ENCODE measurements at places on chromosomes 7 and 10. TPM values are rescaled to one million over a fixed set of nuclear protein-coding genes. Genes with fewer than 3 reads are reported as not detected.

GRCh38 chr10:79339266-79339665 lies 8.0 kb upstream of the PPIF start:
- no peak for DNase-seq

- DNase-seq: no peak
Observed at GRCh38 chr10:125068406-125068805, 92.0 kb downstream of the CTBP2 start.

Gene LIPF
- not detected for total RNA-seq

GRCh38 chr10:33776419-33777070 lies 442.1 kb upstream of the NRP1 start:
- DNase-seq: no peak

DNA sequence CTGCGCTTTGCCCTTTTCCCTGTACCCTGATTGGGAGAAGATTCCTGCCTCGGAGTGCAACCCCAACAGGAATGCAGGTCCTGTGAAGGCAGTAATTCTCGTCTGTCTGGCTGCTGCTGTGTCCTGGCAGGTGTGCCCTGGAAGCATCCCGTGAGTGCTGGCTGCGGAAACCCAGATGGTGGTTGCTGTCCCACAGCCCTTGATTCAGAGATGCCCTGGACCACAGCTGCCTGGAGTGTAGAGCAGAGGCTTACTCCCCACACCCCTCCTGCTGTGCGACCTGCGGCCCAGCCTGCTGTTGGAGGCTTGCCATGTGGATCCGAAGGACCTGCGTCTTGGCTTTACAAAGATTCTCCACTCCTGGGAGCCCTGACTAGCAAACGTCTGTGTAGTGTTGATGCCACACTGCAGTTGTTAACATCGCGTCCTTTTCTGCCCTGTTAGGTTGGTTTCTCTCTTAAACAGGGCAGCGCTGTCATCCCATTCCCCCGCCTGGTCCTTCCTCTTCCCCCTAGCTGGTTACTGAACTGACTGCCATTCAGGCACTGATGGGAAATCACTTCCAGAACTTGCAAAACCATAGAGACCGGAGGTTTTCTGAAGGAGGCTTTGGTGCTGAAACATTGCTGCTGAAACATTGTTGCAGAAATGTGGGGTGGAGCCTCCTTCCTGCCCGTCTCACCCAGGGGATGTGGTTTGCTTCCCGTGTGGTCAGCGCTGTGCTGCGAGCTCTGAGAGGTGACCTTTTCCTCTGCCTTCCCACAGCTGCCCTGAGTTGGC lies 53.3 kb downstream of the DNAJB6 start:
- DNase-seq: no peak

DNA sequence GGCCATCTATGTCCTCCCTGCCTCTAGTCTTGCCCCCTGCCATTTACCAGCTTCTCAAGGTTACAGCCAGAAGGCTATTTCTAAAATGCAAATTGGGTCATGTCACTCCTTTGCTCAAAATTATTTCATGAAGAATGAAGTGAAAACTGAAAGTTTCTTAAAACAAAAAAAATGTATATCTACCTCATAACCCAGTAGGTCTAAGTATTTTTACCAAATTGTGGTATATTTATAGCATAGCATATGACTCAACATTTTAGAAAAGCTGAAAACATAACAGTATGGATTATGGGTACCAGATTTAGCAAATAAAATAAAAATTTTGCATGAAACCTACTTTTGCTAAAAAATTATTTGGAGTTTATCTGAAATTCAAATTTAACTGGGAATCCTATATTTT lies 78.4 kb downstream of the SLC16A9 start:
- no peak for DNase-seq

Gene STEAP2
- total RNA-seq: 17.4 TPM

Gene VGF
- 7.4 TPM for total RNA-seq

Data from H1 (cell line).